ENCODE measurements at places on chromosomes 7 and 10.

- H3K27me3 ChIP-seq: no peaks in the 10 kb centered on the region
- DNase-seq: no peak
- H3K27ac ChIP-seq: no peak overlapping the region
Measured at GRCh38 chr7:2126621-2127020, 106.1 kb downstream of the MAD1L1 start.

DNA sequence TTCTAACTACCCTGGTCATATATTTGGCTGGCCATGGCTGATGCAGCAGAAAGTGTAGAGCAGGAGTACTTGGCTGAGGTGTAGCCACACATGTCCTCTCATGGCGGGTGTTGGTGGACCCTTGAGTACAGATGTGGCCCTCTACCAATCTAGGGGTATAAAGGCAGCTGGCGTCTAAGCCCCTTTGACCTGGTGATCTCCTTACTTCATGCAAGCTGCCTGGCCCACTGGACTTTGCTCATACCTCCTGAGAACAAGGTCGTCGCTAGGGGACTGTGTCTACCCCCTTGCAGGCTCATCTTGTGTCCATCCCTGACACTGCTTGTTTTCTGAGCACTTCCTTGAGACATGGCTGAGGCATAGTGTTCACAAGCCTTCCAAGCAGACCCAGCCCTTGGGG, 287.8 kb downstream of the RPS24 start:
- no peak for DNase-seq
- peaks cover 8% of the 10 kb centered on the region for H3K4me1 ChIP-seq
- H3K27ac ChIP-seq: no peak overlapping the region
- H3K36me3 ChIP-seq: no peaks in the 10 kb centered on the region

- DNase-seq: no peak
- peaks cover 1% of the 10 kb centered on the region for H3K36me3 ChIP-seq
- H3K4me1 ChIP-seq: peaks cover 15% of the 10 kb centered on the region
- H3K27ac ChIP-seq: peak overlapping the region; percentile 62
- peak overlapping the region; percentile 50 for H3K4me3 ChIP-seq
Measured at GRCh38 chr7:155509725-155510551, 36.4 kb downstream of the CNPY1 start.

DNA sequence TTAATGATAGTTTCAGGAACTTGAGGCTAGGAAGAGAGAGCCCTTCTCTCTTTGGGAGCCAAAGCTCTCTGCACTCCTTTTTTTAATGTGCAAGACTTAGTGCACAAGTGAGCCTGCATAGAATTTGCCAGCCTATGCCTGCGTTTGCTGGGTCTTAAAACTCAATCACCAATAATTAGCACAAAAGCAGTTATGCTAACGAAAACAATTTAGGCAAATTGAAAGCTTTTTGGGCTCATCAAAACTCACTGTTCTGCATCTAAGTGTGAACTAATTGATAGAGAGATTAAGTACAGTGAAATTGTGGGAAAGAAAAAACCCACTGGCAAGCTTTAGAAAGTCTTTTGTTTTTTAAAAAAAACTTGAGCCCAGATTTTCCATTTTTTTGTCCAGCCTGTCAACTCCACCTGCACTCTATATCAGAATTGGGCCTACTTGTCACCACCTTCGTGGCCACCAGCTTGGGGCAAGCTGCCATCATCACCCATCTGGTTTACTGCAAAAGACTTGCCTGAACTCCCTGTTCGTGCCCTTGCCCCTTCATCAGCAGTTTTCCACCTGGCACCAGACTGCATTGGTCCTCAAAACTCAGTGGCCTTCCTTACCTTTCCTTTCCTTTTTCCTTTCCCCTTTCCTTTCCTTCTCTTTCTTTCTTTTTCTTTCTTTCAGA, 37.8 kb downstream of the CRHR2 start:
- no peak overlapping the region for H3K27ac ChIP-seq
- H3K36me3 ChIP-seq: no peaks in the 10 kb centered on the region
- DNase-seq: no peak
- H3K27me3 ChIP-seq: no peaks in the 10 kb centered on the region
- no peaks in the 10 kb centered on the region for H3K4me1 ChIP-seq

DNA sequence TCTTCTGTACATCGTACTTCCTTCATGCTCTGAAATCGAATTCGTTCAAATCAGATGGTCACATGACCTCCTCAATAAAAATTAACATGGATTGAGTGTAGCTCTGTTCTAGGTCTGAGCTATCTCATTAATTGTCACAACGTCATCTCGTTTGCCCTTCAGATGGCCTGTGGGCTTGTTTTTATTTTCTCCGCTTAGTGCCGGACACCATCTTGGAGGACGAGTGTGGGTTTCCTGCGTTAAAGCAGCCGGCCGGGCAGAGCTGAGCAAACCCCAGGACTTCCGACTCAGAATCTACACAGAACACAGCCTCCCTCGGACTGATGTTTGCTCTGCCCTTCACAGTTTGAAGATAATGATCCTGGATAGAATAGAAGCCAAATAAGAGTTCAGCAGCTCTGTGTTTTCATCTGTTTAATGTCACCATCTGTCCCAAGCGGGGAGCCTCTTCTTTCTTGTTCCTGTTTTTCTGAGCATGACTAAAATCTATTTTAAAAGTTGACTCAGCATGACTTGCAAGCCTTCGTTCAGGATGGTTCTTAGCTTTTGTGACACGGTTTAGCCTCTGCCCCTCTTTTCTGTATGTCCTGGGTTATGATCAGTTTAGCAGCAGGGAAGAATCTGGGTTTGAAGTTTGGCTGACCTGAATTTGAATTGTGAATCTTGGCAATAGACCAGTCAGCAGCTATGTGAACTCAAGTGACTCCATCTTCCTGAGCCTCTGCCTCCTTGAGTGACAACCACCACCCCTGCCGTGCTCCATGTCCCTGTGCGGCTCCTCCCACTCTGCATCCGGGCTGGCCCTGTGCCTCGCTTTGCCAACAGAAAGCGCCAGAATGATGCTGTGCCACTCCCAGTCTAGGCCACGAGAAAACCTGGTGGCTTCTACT, 30.6 kb upstream of the GALNTL5 start:
- no peak for DNase-seq
- peaks cover 8% of the 10 kb centered on the region for H3K4me1 ChIP-seq
- H3K4me3 ChIP-seq: no peak overlapping the region
- H3K27me3 ChIP-seq: peaks cover under 1% of the 10 kb centered on the region
- H3K36me3 ChIP-seq: no peaks in the 10 kb centered on the region

DNA sequence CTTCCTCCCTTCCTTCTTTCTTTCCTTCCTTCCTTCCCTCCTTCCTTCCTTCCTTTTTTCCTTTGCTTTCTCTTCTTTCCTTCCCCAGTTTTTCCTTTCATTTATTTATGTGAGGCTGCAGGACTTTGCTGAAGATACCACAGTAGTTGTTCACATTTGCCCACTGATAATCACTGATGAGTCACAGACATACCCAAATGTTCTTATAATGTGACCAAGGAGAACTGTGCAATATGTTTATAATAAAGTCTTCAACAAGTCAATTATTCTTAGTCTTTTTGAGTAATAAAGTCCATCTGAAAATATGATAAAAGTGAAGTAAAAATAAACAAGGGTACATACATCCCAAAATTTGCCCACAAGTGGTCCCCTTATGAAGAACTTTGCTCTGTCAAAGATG, 159.7 kb downstream of the GNAI1 start:
- DNase-seq: no peak
- no peak overlapping the region for H3K27ac ChIP-seq
- no peaks in the 10 kb centered on the region for H3K27me3 ChIP-seq
- no peaks in the 10 kb centered on the region for H3K36me3 ChIP-seq
- no peak overlapping the region for H3K4me3 ChIP-seq
- H3K4me1 ChIP-seq: no peaks in the 10 kb centered on the region

GRCh38 chr7:121137580-121137979, 149.1 kb downstream of the CPED1 start:
- H3K27ac ChIP-seq: no peak overlapping the region
- peak overlapping the region; percentile 77 for H3K4me3 ChIP-seq
- no peak for DNase-seq
- peaks cover 17% of the 10 kb centered on the region for H3K4me1 ChIP-seq
- H3K27me3 ChIP-seq: peaks cover 8% of the 10 kb centered on the region

GRCh38 chr10:12214763-12215218, 18.8 kb downstream of the CDC123 start:
- H3K36me3 ChIP-seq: peaks cover 48% of the 10 kb centered on the region

DNA sequence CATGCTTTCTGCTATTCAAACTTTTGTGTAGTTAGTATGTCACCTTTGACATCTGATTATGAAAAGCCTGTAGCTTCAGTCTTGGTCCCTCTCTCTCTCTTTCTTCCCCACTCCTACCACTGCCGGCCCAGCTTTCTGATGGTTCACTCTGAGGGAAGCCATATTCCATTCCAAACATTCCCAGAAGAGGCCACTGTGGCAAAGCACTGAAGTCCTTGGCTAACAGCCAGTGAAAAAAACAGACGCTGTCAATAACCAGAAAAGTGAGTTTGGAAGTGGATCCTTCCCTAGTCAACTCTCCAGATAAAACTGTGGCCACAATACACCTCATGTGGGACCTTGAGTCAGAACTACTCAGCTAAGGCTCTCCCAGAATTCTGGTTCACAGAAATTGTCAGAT, 950.7 kb upstream of the PHF14 start:
- no peak overlapping the region for H3K4me3 ChIP-seq
- no peaks in the 10 kb centered on the region for H3K36me3 ChIP-seq
- H3K27me3 ChIP-seq: no peaks in the 10 kb centered on the region

DNA sequence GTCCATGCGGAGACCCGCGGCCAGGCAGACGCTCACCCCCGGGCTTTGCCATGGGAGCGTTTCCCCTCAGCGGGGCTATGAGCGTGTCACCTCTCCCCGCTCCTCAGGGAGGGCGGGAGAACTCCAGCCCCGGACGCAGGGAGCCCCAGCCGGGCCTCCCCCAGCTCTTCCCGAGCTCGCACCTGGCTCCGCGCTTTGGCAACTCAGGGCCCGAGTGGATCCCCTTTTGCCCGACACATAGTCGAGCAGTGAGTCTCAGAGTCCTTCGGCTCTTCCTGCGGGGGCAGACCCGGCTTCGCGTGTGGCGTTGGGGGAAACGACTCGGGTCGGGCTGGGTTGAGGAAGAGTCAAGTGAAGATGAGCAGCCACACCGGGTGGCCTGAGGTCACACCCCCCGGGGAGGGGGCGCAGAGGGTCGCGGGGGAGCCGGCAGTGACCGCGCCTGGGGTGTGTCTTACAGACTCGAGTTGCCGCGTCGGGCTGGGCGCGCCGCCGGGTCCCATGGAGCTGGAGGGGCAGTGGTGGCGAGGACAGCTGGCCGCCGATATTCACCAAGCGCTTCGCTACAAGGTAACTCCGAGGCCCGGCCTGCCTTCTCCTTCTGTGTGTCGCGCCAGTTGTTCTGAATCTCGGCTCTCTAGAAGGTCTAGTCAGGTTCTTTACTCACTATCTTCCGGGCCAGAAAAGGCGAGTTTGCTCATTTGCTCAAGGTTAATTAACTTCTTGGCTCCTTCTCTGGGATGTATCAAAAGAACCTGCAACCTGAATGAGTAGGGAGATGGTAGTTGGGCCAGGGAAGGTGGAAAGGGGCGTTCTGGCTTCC, 721 bp downstream of the CCNJ start:
- H3K4me3 ChIP-seq: peak overlapping the region; percentile 92
- peaks cover 31% of the 10 kb centered on the region for H3K36me3 ChIP-seq
- peak; percentile 46 for DNase-seq
- no peaks in the 10 kb centered on the region for H3K27me3 ChIP-seq
- H3K27ac ChIP-seq: peak overlapping the region; percentile 89

- H3K27me3 ChIP-seq: peaks cover 13% of the 10 kb centered on the region
- DNase-seq: no peak
- no peaks in the 10 kb centered on the region for H3K4me1 ChIP-seq
- no peak overlapping the region for H3K4me3 ChIP-seq
- no peaks in the 10 kb centered on the region for H3K36me3 ChIP-seq
Measured at GRCh38 chr7:91894781-91895480, 14.4 kb upstream of the MTERF1 start.

- H3K4me3 ChIP-seq: no peak overlapping the region
- H3K4me1 ChIP-seq: no peaks in the 10 kb centered on the region
- no peak overlapping the region for H3K27ac ChIP-seq
- H3K27me3 ChIP-seq: no peaks in the 10 kb centered on the region
- DNase-seq: peak; percentile 21
Measured at GRCh38 chr10:25875556-25876165, 58.4 kb upstream of the MYO3A start.

- no peaks in the 10 kb centered on the region for H3K36me3 ChIP-seq
- H3K27me3 ChIP-seq: no peaks in the 10 kb centered on the region
Measured at GRCh38 chr7:100791881-100792666, 35.2 kb downstream of the EPHB4 start.

- H3K27ac ChIP-seq: no peak overlapping the region
- no peak for DNase-seq
- no peaks in the 10 kb centered on the region for H3K4me1 ChIP-seq
- peaks cover 13% of the 10 kb centered on the region for H3K27me3 ChIP-seq
- H3K4me3 ChIP-seq: no peak overlapping the region
Measured at GRCh38 chr7:112157072-112157471, 49.1 kb downstream of the DOCK4 start.

DNA sequence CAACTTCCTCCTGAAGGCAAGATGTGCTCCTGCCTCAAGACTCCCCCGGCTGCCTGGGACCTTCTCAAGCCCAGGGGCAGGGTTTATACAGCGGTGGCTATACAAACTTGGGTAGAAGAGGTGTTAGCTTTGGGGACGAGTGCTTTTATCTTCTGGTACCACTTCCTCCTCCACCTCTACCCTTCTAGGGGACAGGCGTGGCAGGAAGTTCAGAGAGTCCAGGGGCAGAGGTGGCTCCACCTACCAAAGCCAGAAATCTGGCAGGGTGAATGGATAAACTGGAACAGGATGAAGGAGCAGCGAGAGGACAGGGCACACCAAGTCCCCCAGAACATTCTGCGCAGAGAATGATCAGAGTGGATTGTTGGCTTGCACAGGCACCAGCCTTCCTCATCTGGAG, 24.0 kb upstream of the TM9SF3 start:
- no peak overlapping the region for H3K27ac ChIP-seq
- no peak for DNase-seq
- H3K36me3 ChIP-seq: no peaks in the 10 kb centered on the region
- peaks cover 8% of the 10 kb centered on the region for H3K27me3 ChIP-seq
- H3K4me1 ChIP-seq: peaks cover 3% of the 10 kb centered on the region
- H3K4me3 ChIP-seq: no peak overlapping the region

GRCh38 chr10:22294694-22295093, 21.5 kb upstream of the COMMD3 start:
- no peaks in the 10 kb centered on the region for H3K4me1 ChIP-seq
- no peak for DNase-seq
- H3K36me3 ChIP-seq: no peaks in the 10 kb centered on the region

- H3K27me3 ChIP-seq: no peaks in the 10 kb centered on the region
- peaks cover 2% of the 10 kb centered on the region for H3K4me1 ChIP-seq
- H3K4me3 ChIP-seq: peak overlapping the region; percentile 90
- H3K27ac ChIP-seq: peak overlapping the region; percentile 83
- DNase-seq: no peak
Measured at GRCh38 chr7:63925262-63925625, 73.4 kb upstream of the ZNF722 start.

GRCh38 chr7:106588422-106589197, 72.3 kb downstream of the CCDC71L start:
- no peak overlapping the region for H3K27ac ChIP-seq
- H3K4me1 ChIP-seq: no peaks in the 10 kb centered on the region
- no peak for DNase-seq
- H3K36me3 ChIP-seq: no peaks in the 10 kb centered on the region
- no peak overlapping the region for H3K4me3 ChIP-seq

GRCh38 chr7:820341-820740, 11.9 kb upstream of the SUN1 start:
- DNase-seq: no peak
- H3K36me3 ChIP-seq: peaks cover 18% of the 10 kb centered on the region
- H3K4me1 ChIP-seq: peaks cover 30% of the 10 kb centered on the region
- peaks cover 2% of the 10 kb centered on the region for H3K27me3 ChIP-seq
- no peak overlapping the region for H3K4me3 ChIP-seq
